Right ventricle myocardium inferior (tissue), 1 donor: ENCODE measurements at places on chromosomes 1 and 21. TPM values are rescaled to one million over a fixed set of nuclear protein-coding genes. Genes with fewer than 3 reads are reported as not detected.

DNA sequence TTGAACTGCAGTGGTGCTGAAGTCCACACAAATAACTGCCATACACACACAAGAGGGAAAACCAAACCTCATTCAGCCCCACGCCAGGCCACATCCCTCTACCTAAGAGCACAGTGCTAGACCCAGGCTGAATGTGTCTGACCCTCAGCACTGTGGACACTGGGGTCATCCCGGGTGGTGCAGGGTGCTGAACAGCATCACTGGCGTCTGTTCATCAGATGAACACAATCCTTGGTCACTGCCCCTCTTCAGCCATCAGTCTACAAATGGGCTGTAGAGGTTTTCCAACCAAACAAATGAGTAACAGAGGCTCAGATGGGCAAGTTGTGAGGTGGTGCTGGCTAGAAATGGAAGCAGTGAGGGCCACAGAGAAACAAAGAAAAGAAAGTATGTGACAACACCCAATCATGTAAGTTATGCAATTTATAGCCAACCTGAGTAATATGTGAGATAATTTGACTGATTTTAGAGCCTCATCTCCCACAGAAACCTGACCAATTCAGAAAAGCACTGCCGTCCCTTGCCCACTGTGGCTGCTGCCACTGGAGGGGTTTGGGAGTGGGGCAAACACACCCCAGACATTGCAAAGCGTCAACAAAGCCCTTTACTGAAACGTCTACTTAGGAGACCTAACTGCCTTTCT lies 27.9 kb downstream of the GNB1 start:
- no peak for DNase-seq

The TNNT2 gene
- total RNA-seq, result 9,445 TPM

The IGSF5 gene
- 3.2 TPM for total RNA-seq

The CHODL gene
- 0.14 TPM for total RNA-seq
